Effector CD4-positive, alpha-beta T cell (primary cell): ENCODE measurements at places on chromosomes 7 and 10.

- no peak for DNase-seq
Observed at GRCh38 chr10:48490571-48490940, 114.3 kb downstream of the ARHGAP22 start.

- DNase-seq: no peak
Observed at GRCh38 chr7:89246196-89246595, 450.7 kb upstream of the TEX47 start.

GRCh38 chr10:110711382-110711781 is 67.2 kb downstream of the RBM20 start:
- DNase-seq: no peak

- DNase-seq: peak; percentile 71
Observed at GRCh38 chr7:22854158-22855048, 31.8 kb upstream of the TOMM7 start.

- no peak for DNase-seq
Observed at GRCh38 chr10:122457934-122458333, 3.4 kb upstream of the HTRA1 start.

- DNase-seq: no peak
Observed at GRCh38 chr10:102994531-102995295, 76.6 kb downstream of the CNNM2 start.

GRCh38 chr7:2905027-2905426 is 60.9 kb upstream of the GNA12 start:
- DNase-seq: no peak

DNA sequence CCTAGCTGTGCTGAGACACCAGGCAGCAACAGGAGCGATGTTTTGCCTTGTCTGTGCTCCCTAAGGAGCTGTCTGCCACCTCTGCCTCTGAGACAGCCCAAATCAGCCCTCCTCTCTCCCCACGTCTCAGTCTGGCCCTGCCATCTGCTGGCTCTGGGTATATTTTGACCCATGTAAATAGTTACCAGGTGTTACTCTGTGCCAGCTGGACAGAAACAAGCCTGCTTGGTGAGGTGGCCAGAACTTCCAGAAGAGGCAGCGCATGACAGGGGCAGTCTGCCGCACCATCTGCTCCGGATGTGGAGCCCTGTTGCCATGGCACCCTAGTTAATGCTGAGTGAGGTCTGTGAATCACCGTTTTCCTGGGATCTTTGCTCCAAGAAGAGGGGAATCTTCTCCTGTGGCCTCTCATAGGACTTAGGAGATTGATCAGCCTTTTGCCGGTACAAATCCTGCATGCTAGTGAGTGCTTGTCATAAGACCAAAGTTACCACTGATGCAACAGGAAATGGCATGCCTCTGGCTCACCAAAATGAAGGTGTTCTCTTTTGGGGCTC is 31.8 kb downstream of the GSTO2 start:
- no peak for DNase-seq

DNA sequence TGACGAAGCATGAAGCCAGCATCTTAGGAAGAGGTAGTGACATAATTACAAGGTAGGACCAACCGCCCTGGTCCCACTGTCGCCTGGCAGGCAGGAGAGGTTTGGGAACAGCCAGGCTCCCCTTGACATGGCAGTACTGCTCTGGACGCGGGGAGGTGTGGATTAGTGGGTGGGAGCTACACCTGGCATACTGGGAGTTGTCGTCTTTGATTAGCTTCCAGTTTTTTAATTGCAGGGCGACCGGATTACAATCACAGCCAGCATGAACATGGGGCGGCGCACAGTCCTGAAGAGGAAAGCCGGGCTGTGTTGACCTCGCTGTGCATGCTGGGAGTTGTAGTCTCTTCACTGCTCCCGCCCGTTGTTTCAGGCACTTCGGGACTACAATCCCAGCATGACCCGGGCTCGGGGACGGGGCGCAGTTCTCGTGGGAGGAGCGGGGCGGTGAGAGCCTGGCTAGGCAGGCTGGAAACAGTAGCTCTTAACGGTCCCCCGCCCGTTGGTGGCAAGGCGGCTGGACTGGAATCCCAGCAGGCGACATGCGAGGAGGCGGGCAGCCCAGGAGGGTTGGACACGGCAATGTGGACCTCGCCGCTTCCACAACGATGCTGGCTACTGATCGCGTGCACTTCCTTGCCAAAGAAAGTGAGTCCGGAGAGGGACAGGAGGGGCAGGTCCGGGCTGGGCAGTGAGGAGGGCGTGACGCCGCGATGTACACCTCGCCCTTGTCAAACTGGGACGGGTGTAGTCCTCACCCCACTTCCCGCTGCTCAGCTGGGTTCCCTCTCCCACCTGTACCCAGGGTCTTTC is 98.0 kb upstream of the ZNF722 start:
- DNase-seq: peak; percentile 82

GRCh38 chr10:104680467-104681401 is 39.6 kb downstream of the SORCS3 start:
- no peak for DNase-seq

DNA sequence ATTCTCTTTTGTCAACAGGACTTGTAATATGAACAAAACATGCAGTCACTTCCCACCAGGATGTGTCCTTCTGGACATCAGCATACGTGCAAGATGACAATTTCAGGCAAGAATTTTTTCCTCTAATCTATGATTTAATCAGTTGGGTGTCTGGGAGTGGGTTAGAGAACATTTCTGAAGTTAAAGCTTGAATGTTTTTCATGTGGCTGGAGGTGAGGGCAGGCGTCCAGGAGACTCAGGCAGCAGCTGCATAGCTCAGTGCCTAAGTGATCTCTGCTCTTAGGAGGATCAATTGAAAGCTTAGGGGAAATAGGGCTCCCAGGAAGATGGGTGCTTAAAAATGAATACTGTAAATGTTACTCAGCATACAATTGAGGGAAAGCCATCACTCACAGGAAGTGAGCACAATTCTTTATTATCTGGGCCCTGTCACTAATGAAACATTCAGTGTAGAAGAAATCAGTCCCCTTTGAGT is 457.6 kb upstream of the KLF6 start:
- DNase-seq: no peak

GRCh38 chr7:15239801-15240200 is 322.0 kb downstream of the AGMO start:
- no peak for DNase-seq

DNA sequence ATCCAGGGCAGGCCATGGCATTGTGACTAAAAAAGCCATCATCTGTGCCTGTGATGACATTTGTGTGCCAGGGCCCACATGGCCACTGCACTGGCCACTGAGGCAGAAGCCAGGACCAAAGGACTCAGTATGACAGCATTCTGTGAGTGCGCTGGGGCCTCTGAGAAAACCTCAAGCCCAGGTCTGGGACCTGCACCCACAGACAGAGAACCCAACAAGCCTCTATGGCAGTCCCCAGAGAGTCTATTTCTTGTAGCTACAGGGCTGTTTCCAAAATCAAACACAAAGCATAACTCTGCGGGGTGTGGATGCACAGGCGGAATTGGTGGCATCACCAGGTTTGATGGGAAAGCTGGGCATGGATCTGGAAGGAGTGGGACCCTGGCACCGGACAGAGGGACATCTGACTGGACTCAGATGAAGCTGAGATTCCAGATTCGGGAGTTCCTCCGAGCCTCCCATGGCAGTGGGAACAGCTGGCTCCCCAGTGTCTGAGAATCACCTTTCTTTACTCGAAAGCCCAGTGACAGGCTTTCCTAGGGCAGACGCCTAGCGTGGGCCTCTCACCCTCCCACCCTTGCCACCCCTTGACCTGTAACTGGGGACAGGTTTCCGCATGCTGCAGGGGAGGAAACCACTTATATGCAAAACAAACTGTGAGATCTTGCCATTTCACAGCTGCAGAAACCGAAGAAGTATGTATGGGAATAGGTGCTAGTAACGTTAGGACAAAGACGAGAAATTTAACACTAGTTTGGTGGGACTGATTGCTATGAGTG is 70.6 kb upstream of the RHEB start:
- no peak for DNase-seq

GRCh38 chr7:51326656-51327286 is 10.2 kb upstream of the COBL start:
- no peak for DNase-seq

DNA sequence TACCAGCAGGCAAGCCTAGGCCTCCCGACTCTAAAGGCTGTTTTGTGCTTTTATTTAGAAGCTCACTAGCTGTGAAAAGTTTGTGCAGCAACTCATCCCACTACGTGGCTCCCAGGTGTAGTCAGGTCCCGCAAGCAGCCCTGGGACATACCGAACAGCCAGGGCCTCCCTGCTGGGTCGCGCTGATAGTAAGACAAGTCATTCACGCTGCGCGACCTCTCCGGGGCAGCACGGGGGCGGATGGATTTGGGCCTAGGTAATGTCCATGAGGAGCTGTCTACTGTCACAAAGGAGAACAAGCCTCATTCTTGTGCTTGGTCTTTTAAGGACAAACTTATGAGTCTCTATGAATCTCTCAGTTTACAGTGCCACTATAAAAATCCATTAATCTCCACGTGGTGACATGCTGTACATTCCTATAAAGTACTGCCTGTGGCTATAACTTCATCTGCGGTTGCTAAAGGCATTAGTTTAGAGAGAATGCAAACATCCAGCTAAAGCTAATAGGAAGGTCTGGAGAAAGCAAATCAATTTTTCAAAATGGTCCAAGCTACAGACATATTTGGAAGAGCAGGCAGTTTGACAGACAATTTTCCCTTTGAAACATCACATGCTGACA is 546.8 kb downstream of the PHTF2 start:
- DNase-seq: no peak

GRCh38 chr10:94546901-94547185 is 1.3 kb downstream of the HELLS start:
- DNase-seq: no peak

- no peak for DNase-seq
Observed at GRCh38 chr7:134567368-134567767, 18.5 kb downstream of the AKR1B15 start.

GRCh38 chr10:33015761-33016547 is 57.9 kb upstream of the ITGB1 start:
- DNase-seq: no peak

- no peak for DNase-seq
Observed at GRCh38 chr10:99920486-99920885, 89.3 kb downstream of the DNMBP start.

GRCh38 chr7:157864911-157865310 is 528.1 kb downstream of the DNAJB6 start:
- no peak for DNase-seq

DNA sequence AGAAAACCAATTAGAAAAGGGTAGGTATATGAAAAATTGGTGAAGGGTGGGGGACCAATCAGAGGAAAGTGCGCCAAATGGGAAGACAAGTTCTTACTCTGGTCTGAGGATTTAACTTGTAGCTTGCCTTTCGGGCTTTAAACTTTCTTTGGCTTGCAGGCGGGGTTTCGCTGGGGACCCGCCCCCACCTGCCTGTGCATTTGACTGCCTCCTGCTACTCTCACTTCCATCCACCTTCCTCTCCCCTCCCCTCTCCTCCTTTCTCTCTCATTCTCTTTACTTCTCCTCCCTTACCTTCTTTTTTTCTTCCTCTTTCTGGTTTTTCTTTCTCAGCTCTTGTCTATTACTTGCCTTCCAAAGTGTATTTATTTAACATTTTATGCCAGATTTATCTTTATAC is 278.8 kb downstream of the DNAJB9 start:
- DNase-seq: no peak

- DNase-seq: no peak
Observed at GRCh38 chr10:118729641-118730258, 25.0 kb downstream of the CACUL1 start.

DNA sequence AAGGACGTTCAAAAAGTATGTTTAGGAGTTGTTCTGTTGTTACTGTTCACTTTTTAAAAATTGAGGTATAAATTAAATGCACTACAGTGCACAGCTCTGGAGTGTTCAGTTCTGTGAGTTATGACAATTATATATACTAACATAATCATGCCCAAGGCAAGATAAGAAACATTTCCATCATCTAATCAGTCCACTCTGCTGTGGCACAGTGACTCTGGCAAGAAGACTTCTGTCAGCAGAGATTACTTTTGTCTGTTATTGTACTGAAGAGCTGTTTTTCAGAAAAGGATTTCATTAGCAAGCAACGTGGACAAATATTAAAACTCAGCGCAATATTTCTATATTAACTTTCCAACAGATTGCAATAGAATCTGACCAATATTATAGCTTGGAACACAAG is 32.0 kb downstream of the ICA1 start:
- no peak for DNase-seq

DNA sequence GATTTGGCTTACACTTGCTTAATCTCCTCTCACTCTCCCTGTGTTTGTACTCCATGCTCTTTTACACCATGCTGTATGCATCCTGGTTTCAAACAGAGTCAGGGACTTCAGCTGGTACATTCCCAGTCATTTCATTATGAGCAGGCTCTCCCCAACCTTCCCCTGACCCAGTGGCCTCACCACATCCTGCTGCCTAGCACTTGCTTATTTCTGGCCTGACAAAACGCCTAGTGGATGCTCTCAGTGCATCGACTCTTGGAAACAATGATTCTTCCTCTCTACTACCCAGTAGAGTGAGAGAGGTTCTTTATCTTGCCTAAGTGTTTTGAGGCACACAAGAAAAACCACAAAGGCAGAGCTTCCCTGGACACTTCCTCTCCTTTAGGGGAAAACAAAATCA is 63.4 kb downstream of the CAV1 start:
- no peak for DNase-seq

- DNase-seq: peak; percentile 52
Observed at GRCh38 chr10:97731346-97732051, 5.4 kb upstream of the ZFYVE27 start.
